Stimulated activated CD4-positive, alpha-beta T cell treated with anti-CD3 and anti-CD28 coated beads, Interleukin-12 subunit alpha, Interleukin-12 subunit beta, amount 100 ng/mL, for 24 hours (primary cell): ENCODE measurements at places on chromosomes 2 and 18.

- DNase-seq: no peak
These were observed 24.4 kb downstream of the ZNF521 start for GRCh38 chr18:25327584-25327983.

- no peak for DNase-seq
These were observed 9.1 kb upstream of the MYO5B start for GRCh38 chr18:50203801-50204604.

- no peak for DNase-seq
These were observed 112.3 kb downstream of the GALNT1 start for GRCh38 chr18:35693829-35694228.

DNA sequence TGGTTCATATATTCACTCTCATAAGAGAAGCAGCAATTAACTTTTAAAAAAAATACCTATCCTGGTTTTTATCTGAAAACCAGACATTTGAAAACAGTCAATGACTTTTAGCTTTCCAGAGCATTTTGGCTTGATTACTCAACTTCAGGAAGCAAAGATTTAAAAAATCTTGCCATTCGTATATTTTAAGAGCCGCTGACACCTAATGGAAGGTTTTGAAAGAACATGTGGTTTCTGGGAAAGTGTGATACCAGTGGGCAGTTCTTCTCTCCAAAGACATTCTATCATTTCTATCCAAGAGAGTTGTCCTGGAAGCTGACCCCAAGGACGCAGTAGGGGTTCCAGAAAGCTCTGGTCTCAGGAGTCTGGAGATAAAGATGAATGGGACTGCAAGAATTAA lies 234.7 kb downstream of the TTC32 start:
- DNase-seq: no peak

- DNase-seq: peak; percentile 55
These were observed at the start of gene INPP5D for GRCh38 chr2:233059797-233060500. Gene INPP5D, plus strand, starts transcription at chr2:233060342. Its CDS starts 137 bp downstream, at chr2:233060479.

GRCh38 chr2:128422571-128422970 lies 103.9 kb upstream of the HS6ST1 start:
- no peak for DNase-seq

- no peak for DNase-seq
These were observed 392.9 kb downstream of the ZNF516 start for GRCh38 chr18:76102156-76102555.

DNA sequence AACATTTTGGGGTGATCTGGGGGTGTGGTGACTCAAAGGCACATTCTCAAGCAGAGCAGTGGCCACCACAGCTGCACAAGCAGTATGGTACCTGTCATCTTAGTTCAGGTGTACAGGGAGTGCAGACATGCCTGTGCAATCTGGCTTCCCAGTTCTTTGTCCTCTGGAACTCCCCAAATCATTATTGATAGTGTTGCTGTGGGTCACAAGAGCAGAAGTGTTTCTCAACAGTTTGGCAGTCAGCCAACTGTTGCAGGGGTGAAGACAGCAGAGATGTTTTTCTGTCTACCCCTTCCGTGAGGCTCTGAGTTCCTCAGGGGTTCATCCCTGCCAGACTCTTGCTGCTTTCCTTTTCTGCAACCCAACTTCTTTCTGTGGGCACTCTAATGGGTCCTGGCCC lies 206.5 kb upstream of the ZSWIM2 start:
- no peak for DNase-seq

- no peak for DNase-seq
These were observed 345.5 kb upstream of the DSEL start for GRCh38 chr18:67862069-67862468.

- DNase-seq: no peak
These were observed 3.5 kb upstream of the IGFBP5 start for GRCh38 chr2:216698895-216699294.
